ENCODE measurements at places on chromosomes 2 and 18. TPM values are rescaled to one million over a fixed set of nuclear protein-coding genes. Genes with fewer than 3 reads are reported as not detected.

GRCh38 chr2:43634604-43635306, 2.3 kb upstream of the PLEKHH2 start:
- DNase-seq = no peak

DNA sequence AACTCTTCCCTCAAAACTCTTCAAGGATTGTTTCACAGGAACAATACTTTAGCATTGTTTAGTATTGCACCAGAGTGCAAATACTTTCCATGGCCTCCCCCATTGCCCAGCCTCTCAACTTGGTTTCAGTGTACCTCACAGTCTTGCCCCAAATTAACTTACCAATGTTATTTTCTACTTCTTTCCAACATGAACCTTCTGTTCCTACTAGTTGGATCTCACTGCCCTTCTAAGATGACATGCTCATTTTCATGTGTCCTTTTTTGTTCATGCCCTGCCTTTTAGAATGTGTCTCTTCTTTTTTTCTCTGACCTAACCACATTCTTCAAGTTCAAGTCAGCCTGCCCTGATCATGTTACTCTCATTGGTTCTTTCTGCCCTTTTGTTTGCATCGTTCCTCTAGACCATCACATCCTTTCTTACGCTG, 4.1 kb downstream of the SPATS2L start:
- DNase-seq = no peak

TIA1 gene
- total RNA-seq = 151 TPM

GRCh38 chr2:240839152-240840143, 19.4 kb upstream of the KIF1A start:
- no peak for DNase-seq

DNA sequence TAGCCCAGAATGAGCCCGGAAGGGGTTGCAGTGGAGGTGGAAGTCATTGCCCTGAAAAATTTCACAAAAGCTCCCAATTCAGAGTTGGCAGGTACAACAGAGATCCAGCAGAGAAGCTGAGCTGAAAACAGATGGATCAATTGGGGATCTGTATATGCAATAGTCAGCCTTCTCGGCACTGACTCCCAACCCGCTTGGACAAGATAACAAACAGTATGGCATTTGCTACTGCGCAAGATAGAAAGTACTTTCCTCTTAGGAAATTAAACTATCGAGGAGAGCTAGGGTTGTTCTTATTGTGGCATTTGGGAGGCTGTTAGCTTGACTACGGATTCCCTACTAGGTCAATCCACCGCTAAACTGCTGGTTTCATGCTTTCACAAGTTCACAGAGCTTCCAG, 11.6 kb upstream of the IER3IP1 start:
- DNase-seq = no peak

GRCh38 chr2:186748354-186748753, 54.5 kb downstream of the FAM171B start:
- no peak for DNase-seq

DSEL gene
- 0.06 TPM for total RNA-seq

GRCh38 chr2:135152361-135152760, 100.3 kb downstream of the RAB3GAP1 start:
- no peak for DNase-seq

GTF2A1L gene
- not detected for total RNA-seq

DNA sequence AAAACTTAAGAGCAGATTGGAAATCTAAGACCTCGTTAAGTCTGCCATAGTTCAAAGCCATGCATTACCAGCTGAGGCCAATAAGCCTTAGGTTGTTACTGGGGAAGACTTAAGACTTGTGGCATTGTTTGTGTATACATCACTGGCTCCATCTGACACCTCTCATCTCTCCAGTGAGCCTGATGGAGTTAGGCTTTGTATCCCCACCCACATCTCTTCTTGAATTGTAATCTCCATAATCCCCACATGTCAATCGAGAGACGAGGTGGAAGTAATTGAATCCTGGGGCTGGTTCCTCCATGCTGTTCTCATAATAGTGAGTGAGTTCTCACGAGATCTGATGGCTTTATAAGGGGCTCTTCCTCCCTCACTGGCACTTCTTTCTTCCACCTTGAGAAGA, 404.6 kb downstream of the ARHGAP15 start:
- DNase-seq = no peak

TRABD2A gene
- total RNA-seq = 32.4 TPM

GRCh38 chr18:49061239-49061990, 110.7 kb upstream of the SMAD7 start:
- DNase-seq = no peak

GRCh38 chr2:1701020-1701419, 43.3 kb downstream of the PXDN start:
- DNase-seq = no peak

- no peak for DNase-seq
Measured at GRCh38 chr2:7971841-7972240, 710.0 kb upstream of the ID2 start.

RESP18 gene
- total RNA-seq = not detected

ASPRV1 gene
- total RNA-seq = 1.8 TPM

GRCh38 chr2:146481629-146482028, 1363.2 kb upstream of the ACVR2A start:
- no peak for DNase-seq

- no peak for DNase-seq
Measured at GRCh38 chr2:187155476-187155875, 292.6 kb downstream of the CALCRL start.

- DNase-seq = no peak
Measured at GRCh38 chr2:164700390-164700789, 79.1 kb upstream of the GRB14 start.

DNA sequence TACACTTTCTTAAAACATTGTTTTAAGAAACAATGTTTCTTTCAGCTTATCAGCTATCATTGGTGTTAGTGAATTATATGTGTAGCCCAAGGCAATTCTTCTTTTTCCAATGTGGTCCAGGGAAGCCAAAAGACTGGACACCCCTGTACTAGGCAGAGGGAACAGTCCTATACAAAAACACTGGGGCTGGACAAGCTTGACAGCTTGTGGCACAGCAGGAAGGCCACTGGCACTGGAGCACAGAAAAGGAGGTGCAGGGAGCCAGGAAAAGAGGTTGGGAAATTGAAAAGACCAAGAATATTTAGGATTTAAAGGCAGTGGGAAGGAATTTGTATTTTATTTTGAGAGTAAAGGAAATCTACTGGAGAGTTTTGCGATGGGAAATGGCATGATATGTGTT, 47.7 kb downstream of the SRD5A2 start:
- no peak for DNase-seq

GRCh38 chr2:172449911-172450550, 22.6 kb downstream of the ITGA6 start:
- DNase-seq = no peak
